ENCODE measurements at places on chromosomes 4 and X.

GRCh38 chr4:34000356-34000755 is 2244.0 kb downstream of the ARAP2 start:
- DNase-seq, result no peak

GRCh38 chr4:29553846-29554245 is 1166.3 kb upstream of the PCDH7 start:
- no peak for DNase-seq

GRCh38 chrX:21990832-21991231 is 41.3 kb upstream of the PHEX start:
- no peak for DNase-seq

GRCh38 chr4:132445386-132445785 is 703.7 kb upstream of the PCDH10 start:
- no peak for DNase-seq

DNA sequence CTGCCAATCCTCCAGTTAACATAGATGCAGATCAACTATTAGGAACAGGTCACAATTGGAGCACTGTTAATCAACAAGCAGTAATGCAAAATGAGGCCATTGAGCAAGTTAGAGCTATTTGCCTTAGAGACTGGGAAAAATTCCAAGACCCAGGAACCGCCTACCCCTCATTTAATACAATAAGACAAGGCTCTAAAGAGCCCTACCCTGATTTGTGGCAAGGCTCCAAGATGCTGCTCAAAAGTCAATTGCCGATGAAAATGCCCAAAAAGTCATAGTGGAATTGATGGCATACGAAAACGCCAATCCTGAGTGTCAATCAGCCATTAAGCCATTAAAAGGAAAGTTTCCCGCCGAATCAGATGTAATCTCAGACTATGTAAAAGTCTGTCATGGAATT is 20.5 kb upstream of the TRIM61 start:
- no peak for DNase-seq

Data from GM04503 (cell line).